Endothelial cell of coronary artery (primary cell): ENCODE measurements at places on chromosomes 16 and 17. TPM values are rescaled to one million over a fixed set of nuclear protein-coding genes. Genes with fewer than 3 reads are reported as not detected.

DBF4B gene
- total RNA-seq: 3.3 and 4.3 TPM in 2 replicates

SPATA22 gene
- 0.09 TPM in 1 of 2 replicates, not detected in the other for total RNA-seq

ZNF385C gene
- total RNA-seq: not detected in 2 replicates

CMTM3 gene
- total RNA-seq: 14.1 and 22.8 TPM in 2 replicates

DHRS7C gene
- not detected in 2 replicates for total RNA-seq

PRSS8 gene
- total RNA-seq: not detected in 2 replicates

WWOX gene
- total RNA-seq: 10.9 and 14.6 TPM in 2 replicates

KRT40 gene
- total RNA-seq: not detected in 2 replicates

PHF12 gene
- total RNA-seq: 8.8 and 16.3 TPM in 2 replicates

PLEKHH3 gene
- total RNA-seq: 4.6 and 6.5 TPM in 2 replicates

SLC25A10 gene
- 10.6 and 22.9 TPM in 2 replicates for total RNA-seq

PRCD gene
- 0.85 TPM in 1 of 2 replicates, not detected in the other for total RNA-seq

CEP112 gene
- total RNA-seq: 10.3 and 10.4 TPM in 2 replicates

TAOK2 gene
- total RNA-seq: 97.0 TPM in 2 replicates

KRTAP4-6 gene
- total RNA-seq: not detected in 2 replicates

TP53TG3D gene
- 0.18 TPM in 1 of 2 replicates, not detected in the other for total RNA-seq

RHBDL3 gene
- under 0.01 TPM in 2 replicates for total RNA-seq

MRPL28 gene
- 85.7 and 112 TPM in 2 replicates for total RNA-seq

ARMC7 gene
- 2.4 and 3.9 TPM in 2 replicates for total RNA-seq

INCA1 gene
- total RNA-seq: 0.18 and 0.56 TPM in 2 replicates

EXOSC6 gene
- total RNA-seq: 29.6 and 33.0 TPM in 2 replicates

TANC2 gene
- total RNA-seq: 28.6 and 30.5 TPM in 2 replicates

SLFN11 gene
- 70.8 and 79.1 TPM in 2 replicates for total RNA-seq

WSCD1 gene
- total RNA-seq: 45.8 and 71.0 TPM in 2 replicates

GAST gene
- not detected in 2 replicates for total RNA-seq

GAS2L2 gene
- total RNA-seq: under 0.01 TPM in 1 of 2 replicates, not detected in the other

ANKRD40CL gene
- total RNA-seq: not detected in 2 replicates

SCGB1C2 gene
- not detected in 2 replicates for total RNA-seq

KCNH4 gene
- total RNA-seq: under 0.01 TPM in 2 replicates

PPL gene
- total RNA-seq: 0.18 and 1.0 TPM in 2 replicates

ZNF423 gene
- total RNA-seq: 0.90 and 1.5 TPM in 2 replicates

OR4D1 gene
- not detected in 2 replicates for total RNA-seq

CHRNE gene
- 0.28 and 1.5 TPM in 2 replicates for total RNA-seq

SAMD14 gene
- 2.8 and 5.0 TPM in 2 replicates for total RNA-seq

TP53TG3F gene
- total RNA-seq: not detected in 2 replicates

HS3ST4 gene
- not detected in 2 replicates for total RNA-seq

KRT15 gene
- 0.56 and 1.8 TPM in 2 replicates for total RNA-seq

NOMO2 gene
- total RNA-seq: 92.3 and 202 TPM in 2 replicates

STAC2 gene
- not detected in 2 replicates for total RNA-seq

NGFR gene
- total RNA-seq: under 0.01 TPM in 2 replicates

HBA1 gene
- not detected in 2 replicates for total RNA-seq
